ENCODE measurements at places on chromosomes 4 and X.
A peak's percentile ranks its signal among the peaks of the same experiment; 100 is the strongest.

GRCh38 chr4:100286636-100287035 lies 96.4 kb upstream of the DDIT4L start:
- peak; percentile 43 for DNase-seq

- peak; percentile 1 for DNase-seq
Observed at GRCh38 chr4:149999485-150000074, 78.7 kb upstream of the DCLK2 start.

- DNase-seq: no peak
Observed at GRCh38 chr4:101989551-101989950, 199.0 kb downstream of the BANK1 start.

- DNase-seq: no peak
Observed at GRCh38 chr4:24330172-24330571, 254.2 kb downstream of the DHX15 start.

GRCh38 chr4:133474501-133474900 lies 325.4 kb downstream of the PCDH10 start:
- no peak for DNase-seq

DNA sequence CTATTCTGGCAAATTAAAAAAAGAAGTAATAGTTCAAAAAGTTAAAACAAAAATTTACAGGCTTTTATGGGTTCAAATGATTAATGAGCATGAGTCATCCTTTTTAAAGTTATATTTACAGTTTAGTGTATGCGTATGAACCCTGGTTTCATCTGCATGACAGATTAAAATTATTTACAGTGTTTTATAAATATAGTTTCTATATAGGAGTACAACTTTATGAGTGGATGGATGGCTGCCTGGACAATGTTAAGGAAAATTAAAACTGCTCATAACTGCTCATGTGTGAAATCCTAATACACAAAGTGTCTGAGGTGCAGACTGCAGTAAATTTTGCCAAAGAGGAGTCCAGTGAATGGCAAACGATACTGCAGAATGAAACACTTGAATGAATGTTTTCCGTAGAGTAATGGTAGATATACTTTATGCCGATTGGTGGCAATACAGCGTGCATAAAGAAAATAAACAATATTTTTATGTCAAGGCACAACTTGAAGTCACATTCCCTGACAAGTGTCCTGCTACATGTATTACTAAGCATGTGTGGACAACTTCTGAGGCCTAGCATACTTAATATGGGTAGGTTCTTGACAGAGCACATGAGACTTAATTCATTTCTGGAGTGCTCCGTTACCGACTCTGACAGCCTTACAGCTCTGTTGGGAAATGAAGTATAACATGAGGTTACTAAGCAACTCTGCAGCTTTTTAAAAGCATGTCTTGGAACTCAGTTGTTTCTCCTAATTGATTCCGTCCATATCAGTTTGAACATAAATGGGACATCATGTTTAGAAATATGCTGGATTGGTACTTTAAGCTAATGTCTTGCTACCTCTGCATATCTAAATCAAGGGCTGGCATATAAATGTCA lies 985.6 kb upstream of the PCDH7 start:
- DNase-seq: no peak

DNA sequence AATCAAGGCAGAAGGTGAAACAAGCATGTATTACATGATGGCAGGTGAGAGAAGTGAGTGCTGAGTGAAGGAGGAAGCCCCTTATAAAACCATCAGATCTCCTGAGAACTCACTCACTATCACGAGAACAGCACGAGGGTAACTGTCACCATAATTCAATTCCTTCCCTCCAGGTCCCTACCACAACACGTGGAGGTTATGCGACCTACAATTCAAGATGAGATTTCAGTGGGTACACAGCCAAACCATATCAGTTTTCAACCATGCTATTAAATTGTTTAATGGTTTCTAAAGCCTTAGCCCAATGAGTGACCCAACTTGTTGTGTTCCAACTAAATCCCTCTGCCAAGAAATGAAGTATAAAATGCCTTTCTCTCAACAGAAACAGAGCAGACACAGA lies 519.8 kb downstream of the GBA3 start:
- DNase-seq: no peak

DNA sequence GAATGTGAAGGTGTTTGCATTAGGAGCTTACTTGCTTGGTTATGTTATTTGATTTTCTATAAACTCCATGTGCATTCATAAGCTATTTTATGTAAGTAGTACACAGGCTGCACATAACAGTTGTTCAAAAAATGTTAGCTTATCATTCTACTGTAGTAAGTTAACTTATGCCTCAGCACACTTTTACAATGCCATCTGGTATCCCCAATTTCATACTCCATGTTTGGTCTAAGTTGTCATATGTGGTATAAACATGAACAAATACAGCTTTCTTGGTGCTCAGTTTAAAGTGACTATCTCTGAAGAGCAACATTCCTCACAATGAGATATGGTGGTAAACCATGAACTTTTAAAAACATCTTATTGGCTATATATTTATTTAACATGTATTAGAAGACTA lies 104.3 kb upstream of the LEF1 start:
- DNase-seq: no peak

GRCh38 chr4:146232131-146232722 lies 17.9 kb downstream of the REELD1 start:
- DNase-seq: no peak

GRCh38 chr4:133273401-133273800 lies 124.3 kb downstream of the PCDH10 start:
- DNase-seq: no peak

DNA sequence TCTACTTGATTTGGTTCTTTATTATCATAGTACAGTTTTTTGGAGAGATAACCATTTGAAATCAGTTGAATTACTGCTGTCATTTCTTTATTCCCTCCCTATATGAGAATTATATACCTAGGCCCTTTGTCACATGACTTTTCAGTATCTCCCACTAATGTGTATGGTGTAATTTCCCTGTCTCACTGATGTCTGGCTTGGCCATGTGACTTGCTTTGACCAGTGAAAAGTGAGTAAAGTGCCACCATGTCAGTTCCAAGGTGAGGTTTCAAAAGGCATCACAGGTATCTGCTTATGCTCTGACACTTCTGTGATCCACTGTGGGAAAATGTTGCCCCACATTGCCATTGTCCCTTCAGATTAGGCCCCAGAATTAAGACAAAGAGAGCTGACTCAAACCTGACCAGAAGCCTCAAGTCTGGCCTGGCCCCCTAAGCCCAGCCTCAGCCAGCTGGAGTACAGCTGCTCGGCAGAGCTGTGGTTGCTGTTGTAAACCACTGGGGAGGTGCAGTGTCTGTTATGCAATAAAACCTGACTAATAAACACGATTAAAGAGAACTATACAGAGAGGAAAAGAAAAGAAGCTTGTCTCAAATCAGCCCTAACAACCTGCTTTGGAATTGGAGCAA lies 27.5 kb downstream of the SETD7 start:
- no peak for DNase-seq

GRCh38 chr4:86498863-86499166 lies 95.3 kb upstream of the PTPN13 start:
- DNase-seq: no peak

- DNase-seq: no peak
Observed at GRCh38 chrX:146396409-146396808, 413.2 kb upstream of the CXorf51B start.

DNA sequence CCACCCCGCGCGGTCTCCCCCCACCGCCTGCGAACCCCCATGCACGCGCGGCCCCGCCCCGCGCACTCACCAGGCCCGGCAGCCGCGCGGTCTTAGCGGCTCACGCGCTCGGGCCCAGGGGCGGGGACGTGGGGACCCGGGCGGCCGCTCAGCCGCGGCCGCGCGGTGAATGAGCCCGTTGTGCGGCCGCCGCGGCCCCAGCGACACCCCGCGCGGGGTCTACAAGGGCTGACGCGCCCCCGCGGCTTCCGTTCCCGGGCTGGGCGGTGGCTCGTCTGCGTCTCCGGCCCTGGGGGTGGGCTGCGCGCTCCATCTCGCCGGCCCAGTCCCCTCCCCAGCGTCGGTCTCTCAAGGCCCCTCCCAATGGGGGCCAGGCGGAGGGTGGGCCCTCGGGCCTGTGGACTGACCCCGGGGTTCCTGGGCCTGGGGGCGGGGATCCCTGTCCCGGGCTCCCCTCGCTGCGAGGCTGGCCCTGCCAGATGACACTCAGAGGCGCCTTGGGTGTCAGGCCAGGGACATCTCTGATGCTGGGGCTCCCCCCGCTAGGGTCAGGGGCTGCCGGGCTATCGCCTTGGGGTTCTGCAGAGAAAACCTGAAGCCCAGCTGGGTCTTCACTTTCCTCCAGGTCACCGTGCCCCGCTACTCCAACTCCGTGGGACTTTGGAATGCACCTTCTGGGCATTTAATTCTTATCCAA lies 4.3 kb upstream of the SLC26A1 start:
- DNase-seq: no peak

DNA sequence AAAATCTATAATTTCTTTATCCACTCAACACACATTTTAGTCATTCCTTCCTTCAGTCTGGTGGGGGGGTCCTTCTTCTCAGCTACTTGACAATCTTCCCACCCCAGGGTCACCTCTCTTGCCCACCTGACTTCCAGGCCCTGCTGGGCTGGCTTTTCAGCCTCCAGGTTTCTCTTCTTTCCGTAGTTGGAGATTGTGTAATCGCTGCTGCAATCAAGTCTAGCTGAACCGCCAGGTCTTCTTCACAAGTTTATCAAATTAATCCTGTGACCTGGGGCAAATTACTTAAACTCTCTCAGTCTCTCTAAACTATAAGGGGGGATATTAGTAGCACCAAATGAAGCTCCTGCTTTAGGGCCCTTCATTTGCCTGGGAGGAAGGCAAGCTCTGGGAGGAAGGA lies 102.9 kb upstream of the TNIP3 start:
- DNase-seq: no peak

- DNase-seq: no peak
Observed at GRCh38 chr4:182405087-182405486, 161.9 kb downstream of the TENM3 start.

- DNase-seq: no peak
Observed at GRCh38 chrX:2917767-2918166, 11.4 kb downstream of the ARSD start.

- no peak for DNase-seq
Observed at GRCh38 chrX:122076241-122076640, 1028.8 kb downstream of the GLUD2 start.

GRCh38 chrX:30875957-30876356 lies 13.1 kb downstream of the TAB3 start:
- no peak for DNase-seq
